Stimulated activated CD8-positive, alpha-beta memory T cell treated with anti-CD3 and anti-CD28 coated beads, Interleukin-7, amount 100 ng/mL, for 1 hour (primary cell): ENCODE measurements at places on chromosomes 7 and 10.

DNA sequence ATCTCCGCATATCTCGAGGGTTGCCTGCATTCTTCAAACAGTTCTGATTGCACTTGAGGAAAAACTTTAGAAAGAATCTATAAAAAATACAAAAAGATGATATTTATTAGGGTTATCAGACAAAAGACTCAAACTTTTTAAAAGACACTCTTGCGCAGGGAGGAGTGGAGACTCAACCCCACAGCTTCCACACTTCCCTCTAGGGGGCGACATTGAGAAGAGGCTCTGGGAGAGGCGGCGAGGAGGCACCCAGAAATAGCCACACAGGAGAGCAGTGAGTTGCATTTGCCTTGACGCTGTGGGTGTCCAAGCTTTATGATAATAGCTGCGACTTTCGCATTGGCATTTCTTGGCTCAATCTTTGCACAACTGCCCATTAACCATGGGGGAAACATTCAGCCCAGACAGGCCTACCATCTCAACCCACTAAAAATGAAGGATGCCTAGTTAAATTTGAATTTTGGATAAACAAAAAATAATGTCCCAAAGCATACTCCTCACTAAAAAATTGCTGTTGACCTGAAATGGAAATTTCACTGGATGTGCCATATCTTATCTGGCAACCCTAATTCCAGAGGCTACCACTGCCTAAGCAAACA, 86.2 kb downstream of the EBF3 start:
- no peak for DNase-seq

DNA sequence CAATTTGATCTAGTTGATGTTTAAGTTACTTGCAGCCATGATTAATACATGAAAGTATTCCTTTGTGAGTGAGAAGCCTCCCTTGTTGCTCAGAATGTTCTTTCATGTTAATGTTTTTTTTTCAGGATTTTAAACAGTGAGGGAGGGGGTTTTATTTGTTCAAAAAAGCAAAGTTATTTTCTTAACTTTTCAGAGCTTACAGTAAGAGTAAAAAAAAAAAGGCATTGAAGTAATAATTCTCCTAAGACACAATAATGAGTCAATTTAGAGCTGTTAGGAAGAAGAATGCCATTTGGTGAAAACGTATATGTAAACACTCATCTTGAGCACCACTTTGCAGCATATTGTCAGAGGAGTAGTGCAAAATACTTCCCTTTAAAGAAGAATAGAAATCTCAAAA, 105.8 kb downstream of the SEMA3A start:
- no peak for DNase-seq

DNA sequence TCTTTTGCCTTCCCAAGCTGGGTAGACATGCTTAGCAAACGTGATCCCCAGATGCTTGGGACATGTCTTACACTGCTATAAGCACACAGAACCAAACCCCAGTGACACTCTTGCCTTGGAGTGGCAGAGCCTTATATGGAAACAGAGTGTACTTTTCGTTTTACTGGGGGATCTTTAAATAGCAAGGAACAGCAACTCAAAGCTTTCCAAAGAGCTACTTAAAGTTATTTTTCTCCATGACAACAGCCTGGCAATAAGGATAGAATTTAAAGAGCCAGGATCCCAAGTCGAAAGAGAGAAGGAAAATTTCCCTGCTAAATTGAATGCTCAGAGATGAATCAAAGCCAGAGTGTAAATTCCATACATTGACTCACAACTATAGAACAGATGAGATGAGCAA, 67.8 kb downstream of the ZNF365 start:
- DNase-seq: no peak

GRCh38 chr7:7201578-7202374, 19.4 kb downstream of the C1GALT1 start:
- no peak for DNase-seq

DNA sequence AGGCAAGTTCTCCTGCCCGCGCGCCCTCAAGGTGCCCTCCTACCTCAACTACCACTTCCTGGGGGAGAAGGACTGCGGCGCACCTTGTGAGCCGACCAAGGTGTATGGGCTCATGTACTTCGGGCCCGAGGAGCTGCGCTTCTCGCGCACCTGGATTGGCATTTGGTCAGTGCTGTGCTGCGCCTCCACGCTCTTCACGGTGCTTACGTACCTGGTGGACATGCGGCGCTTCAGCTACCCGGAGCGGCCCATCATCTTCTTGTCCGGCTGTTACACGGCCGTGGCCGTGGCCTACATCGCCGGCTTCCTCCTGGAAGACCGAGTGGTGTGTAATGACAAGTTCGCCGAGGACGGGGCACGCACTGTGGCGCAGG, 1.4 kb downstream of the FZD1 start:
- DNase-seq: no peak

GRCh38 chr10:21423338-21423737, 102.1 kb downstream of the SKIDA1 start:
- DNase-seq: no peak

GRCh38 chr7:50073093-50073492, 20.0 kb downstream of the ZPBP start:
- DNase-seq: no peak

DNA sequence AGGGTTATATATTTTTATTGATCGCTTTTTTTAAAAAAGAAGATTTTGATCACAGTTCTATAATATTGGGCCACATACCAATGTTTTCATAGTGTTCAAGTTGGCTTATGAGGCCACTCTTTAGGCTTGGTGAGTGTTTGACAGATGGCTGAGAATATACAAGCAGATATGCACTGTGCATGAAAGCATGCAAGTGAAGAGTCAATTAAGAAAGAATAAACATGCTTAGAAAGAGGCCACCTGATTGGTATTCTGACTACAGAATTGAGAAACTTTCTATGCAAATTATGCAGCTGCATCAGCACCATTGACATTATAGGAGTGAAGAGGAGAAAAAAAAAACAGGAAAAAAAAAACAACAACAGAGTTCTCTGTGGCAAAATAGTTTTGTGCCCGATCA, 39.9 kb downstream of the CABCOCO1 start:
- DNase-seq: no peak

DNA sequence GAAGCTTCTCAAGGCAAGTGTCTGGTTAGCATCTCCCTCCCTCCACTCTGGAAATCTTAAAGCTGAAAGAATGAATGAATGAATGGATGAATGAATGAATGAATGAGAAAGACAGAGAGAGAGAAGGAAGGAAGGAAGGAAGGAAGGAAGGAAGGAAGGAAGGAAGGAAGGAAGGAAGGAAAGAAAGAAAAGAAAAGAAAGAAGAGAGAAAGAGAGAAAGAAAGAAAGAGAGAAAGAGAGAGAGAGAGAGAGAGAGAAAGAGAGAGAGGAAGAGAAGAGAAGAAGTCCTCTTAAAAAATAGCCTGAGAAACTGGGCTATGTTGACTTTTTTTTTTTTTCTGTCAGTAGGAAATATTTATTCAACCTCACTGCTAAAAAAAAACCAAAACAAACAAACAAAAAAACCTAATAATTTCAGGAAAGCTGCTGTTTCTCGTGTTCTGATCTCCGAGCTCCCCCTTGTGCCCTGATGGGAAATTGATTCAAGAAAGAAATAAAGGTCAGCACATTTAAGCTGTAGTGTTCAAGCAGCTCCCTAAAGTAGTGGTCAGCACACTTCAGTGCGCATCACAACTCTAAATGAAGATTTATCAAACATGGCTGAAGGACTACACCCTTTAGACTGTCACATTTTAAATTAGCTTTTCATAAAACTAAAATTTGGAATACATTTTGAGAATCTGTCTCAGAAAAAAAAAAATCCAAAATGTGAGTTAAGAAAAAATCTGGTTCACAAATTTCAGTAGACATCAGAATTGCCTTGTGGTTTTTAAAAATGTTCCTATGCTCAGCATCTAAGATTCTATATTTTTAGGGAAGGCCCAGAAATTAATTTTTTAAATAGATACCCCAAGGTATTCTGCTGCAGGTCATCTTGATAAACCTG, 154.3 kb downstream of the ELAPOR2 start:
- no peak for DNase-seq

DNA sequence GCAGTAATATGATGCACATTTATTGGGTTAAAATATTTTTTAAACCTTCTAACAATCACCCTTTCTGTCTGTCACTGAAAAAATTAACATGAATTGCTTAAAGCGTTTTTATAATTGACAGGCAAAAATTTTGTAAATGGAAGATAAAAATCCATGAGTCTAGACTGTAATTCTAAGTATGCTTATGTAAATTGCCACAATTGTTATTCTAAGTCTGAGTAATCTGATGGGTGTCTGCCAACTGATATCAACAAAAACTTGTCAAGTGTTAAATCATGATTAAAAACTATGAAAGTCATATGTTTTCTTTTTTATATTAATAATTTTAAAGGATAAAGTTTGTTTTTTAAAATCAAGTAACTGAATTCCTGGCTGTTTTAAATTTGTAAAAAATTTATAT, 208.2 kb downstream of the CDK14 start:
- no peak for DNase-seq

DNA sequence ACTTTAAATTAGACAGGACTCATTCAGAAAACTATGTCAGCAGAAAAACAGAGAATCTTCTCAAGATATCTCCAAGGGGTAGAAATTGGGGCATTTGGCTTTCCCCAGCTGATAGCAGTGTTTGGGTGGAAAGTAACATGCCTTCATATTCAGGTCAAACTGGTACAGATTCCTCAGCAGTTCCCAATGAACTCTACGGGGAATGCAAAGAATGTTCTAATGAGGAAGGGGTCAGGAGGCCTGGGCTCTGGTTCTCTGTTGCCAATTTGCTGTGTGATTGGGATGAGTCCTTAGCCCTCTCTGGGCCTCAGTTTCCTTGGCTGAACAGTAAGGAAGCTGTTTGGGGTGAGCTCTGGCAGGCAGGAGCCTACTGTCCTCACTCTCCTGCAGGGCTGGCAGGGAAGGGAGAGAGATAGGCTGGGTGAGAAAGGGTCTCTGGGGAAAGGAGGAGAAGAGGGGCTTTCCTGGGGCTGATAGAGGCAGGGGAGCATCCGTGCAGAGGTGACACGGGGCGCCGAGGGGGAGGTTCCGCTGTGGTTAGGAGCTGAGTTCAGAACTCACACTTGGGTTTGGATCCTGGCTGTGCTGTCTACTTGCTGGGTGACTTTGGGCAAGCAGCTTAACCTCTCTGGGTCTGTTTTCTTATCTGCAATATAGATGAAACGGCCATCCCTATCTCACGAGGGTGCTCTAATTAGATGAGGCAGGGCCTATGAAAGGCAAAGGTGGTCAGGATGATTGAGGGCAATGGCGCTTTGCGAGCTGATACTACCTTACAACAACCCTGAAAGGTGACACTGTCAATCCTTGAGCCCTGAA, 45.1 kb downstream of the SPOCK2 start:
- no peak for DNase-seq

- no peak for DNase-seq
Measured at GRCh38 chr10:110101464-110102144, 93.8 kb downstream of the ADD3 start.

DNA sequence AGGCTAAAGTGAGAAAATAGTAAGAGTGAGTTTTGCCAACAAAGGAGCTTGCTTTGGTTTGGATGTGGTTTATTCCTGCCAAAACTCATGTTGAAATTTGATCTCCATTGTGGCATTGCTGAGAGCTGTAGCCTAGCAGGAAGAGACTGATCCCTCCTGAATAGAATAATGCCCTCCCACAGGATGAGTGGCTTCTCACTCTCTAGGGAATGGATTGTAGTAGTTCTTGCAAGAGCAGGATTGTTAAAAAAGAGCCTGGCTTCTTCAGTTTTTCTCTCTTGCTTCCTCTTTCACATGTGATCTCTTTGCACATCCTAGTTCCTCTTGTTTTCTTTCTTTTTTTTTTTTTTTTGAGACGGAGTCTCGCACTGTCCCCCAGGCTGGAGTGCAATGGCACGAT, 34.4 kb downstream of the ASAH2 start:
- no peak for DNase-seq

- no peak for DNase-seq
Measured at GRCh38 chr10:37067576-37067975, 57.8 kb upstream of the ANKRD30A start.

DNA sequence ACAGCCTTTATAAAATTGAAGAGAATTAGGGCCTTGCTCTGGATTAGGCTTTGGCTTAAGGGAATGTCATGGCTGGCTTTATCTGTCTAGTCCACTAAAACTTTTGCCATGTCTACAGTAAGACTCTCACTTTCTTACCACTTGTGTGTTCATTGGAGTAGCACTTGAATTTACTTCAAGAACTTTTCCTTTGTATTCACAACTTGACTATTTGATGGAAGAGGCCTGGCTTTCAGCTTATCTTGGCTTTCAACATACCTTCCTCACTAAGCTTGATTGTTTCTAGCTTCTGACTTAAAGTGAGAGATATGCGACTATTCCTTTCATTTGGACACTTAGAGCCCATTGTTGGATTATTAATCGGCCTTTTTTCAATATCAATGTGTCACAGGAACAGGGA, 96.1 kb downstream of the TPST1 start:
- no peak for DNase-seq

DNA sequence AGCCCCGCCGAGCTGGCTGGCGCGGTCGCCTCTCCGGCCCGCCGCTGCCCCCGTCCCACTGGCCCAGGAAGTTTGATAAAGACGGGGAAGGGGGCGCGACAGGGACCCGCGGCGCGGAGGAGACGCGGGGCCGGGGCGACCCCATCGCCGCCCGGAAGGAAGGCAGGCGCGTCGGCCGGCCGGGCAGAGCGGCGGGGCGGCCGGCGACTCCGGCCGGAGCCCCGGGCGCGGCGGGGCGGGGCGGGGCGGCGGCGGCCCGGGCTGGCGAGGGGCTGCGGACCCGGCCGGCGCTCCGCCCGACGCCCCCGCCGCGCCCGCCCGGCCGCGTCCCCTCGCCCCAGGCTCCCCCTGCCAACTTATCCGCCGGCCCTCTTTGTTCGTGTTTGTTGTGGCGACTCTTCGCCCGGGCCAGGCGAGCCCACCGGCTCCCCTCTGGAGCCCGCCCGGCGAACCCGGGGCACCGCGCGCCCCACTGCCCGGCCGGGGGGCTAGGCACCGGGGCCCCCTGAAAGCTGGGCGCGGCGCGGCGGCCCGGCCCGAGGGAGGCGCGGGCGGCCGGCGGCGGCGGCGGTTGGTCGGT, 571 bp downstream of the KDM7A start:
- DNase-seq: no peak

DNA sequence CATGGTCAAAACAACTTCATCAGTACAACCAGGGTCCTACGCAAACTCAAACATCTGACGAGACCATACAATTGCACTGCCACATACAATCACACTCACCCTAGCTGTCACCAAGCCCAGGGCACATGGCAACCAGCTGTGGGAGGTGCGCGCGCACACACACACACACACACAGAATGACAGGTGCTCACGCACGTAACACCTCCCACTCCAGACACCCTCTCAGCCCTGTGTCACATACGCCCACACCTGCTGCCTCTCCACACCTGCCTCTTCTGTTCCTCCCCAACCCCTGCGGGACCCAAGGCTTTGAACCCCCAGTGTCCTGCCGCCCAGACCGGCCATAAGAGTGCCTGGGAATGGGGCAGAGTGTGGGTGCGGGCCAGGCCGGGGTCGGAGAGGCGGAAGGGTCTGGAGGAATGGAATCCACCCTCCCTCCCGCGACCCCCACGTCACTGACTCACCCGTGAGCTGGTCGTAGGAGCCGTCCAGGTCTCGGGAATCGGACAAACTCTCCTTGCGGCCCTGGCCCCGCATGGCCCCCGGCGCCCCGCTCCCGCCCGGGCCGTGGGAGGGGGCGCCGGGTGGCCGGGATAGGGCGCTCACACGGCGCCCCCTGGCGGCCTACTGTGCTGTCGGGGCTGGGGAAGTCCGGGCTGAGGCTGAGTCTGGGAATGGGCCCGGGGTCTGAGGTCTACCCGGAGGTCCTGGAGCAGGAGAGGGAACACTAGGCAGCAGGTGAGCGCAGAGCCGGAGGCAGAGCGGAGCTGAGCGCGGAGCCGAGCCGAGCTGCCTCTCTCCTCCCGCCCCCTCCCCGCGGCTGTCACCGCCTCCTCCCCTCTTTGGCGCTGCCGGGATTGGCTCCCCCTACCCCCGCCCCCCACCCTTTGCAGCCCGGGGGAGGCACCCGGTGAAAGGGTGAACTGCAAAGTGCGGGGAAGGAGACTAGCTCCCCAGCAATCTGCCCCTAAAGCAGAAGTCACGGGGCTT, at the start of gene KCNIP2:
KCNIP2 (minus strand) TSS at position 769 of the 990 bp plus-strand sequence; CDS start at position 537, 232 bp downstream.
- no peak for DNase-seq
